ENCODE measurements at places on chromosomes 12 and 14.

DNA sequence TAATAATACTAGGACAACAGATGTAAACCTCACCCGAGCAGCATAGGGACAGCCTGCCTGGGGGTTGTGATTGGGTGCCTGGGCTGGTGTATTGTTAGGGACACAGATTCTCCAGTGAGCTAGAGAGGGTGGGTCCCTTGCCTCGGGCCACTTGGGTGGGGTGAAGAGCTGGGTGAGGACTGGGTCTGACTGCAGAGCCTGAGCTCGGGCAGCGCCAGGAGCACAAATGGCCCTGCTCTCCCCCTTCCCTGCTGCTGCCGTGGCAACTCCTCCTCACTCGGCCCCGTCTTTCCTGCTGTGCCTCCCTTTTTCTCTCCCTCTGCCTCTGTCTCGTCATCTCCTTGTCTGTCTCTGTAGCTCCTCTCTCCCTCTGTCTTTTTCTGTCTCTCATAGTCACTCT is 115.4 kb downstream of the GLT1D1 start:
- DNase-seq: no peak

- DNase-seq: no peak
Measured at GRCh38 chr14:89351516-89352404, 65.3 kb downstream of the FOXN3 start.

DNA sequence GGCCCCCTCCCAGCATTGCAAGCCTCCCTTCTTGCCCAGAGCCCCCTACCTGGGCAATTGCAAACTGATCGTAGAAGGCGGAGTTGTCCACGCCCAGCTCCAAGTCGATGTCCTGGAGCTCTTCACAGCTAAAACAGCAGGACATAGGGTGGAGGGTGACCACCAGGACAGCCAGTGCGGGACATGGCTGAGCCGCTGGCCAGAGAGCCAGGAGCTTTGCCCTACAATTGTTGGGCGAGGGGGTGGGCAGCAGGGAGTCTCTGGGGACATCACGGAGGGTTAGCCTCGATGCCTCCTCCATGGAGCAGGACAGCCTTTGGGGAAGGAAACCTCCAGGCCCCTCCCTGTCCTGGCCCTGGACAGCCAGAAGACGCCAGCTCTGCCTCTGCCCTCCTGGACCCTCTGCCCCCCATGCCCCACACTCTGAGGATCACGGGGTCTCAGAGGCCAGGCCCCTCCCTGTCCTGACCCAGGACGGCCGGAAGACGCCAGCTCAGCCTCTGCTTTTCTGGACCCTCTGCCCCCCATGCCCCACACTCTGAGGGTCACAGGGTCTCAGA is 9.4 kb downstream of the TMEM179 start:
- no peak for DNase-seq

DNA sequence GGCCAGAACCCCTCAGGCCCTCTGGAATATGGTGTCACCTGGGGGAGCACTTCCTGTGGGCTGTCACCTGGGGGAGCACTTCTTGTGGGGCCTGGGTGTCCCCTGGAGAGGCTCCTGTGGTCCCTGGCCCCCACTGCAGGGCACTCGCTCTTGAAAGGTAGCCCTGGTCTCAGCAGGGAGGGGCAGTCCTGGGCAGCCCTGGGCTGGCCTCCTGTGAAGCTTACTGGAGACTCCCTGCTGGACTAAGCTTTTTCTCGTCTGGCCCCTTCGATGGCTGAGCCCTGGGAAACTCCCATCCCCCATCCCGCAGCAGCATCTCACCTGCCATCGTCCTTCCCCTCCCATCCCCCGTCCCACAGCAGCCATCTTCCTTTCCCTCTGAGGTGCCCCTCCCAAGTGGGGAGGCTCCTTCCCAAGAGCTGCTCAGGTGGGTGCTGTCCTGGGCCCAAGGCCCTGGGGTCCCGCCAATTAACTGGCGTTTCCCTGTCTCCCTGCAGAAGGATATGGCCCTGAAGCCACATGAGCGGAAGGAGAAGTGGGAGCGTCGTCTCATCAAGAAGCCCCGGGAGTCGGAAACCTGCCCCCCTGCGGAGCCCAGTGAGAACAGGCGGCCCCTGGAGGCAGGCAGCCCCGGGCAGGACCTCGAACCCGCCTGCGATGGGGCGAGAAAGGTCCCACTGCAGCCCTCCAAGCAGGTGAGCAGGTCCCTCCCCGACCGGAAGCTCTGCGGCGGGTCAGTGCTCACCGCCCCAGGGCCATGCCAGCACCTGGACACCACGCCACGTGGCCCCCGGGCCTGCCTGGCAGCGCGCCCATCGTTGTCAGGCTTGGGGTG is 17.9 kb downstream of the FBRSL1 start:
- DNase-seq: no peak

Measured in ureter (tissue), 1 donor.